ENCODE measurements at places on chromosomes 11 and 22.

DNA sequence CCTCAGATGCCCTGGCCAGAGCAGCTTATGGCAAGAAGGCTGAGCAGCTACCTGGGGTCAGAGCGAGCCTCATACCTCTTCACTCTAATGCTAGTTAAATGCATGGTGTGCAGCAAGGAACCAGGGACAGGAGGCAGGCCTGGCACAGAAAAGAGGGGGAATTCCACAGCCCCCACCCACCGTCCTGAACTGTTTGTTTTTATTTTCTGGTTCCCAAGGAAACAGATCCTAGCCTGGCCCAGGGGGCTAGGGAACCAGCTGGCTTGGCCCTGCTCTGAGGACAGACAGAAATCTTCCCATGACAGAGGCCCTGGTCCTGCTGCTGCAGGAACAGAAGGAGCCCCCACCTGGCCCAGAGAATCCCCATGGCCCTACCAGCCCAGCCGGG, 40.4 kb downstream of the SLCO2B1 start:
- no peak for DNase-seq

DNA sequence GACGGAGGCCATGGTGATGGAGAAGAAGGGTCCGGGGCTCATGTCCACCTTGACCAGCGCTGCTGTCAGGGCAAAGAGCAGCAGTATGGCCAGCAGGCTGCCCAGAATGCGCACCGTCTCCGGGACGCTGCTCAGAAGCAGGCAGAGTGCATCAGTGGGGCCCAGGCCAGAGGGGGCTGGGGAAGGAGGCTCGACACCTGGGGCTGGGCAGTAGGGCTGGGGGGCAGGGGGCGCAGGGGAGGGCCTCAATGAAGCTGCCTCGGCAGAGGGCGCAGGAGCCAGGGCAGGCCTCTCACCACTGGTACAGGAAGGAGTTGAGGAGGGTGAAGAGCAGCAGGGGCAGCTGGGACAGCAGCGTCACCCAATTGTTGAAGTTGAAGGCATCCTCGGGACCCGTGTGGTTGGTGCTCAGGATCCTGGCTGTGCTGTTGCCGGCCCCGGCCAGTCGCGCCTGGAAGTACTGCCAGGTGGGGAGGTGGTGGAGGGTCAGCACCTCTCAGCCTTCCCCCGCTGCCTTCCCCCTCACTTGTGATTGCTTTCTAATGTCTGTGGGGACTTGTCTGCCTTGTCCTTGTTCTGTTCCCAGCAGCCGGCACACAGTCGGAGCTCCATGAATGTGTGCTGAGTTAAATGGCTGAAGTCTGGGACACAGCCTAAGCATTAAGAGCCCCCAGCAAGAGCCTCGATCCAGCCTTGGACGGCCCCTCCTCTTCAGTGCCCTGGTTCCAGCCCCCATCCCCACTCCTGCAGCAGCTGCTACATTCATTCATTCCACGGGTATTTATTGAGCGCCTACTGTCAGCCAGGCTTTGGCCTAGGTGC, 2.3 kb downstream of the SLC29A2 start:
- no peak for DNase-seq

GRCh38 chr11:95920460-95921105, 3.3 kb downstream of the MTMR2 start:
- no peak for DNase-seq

DNA sequence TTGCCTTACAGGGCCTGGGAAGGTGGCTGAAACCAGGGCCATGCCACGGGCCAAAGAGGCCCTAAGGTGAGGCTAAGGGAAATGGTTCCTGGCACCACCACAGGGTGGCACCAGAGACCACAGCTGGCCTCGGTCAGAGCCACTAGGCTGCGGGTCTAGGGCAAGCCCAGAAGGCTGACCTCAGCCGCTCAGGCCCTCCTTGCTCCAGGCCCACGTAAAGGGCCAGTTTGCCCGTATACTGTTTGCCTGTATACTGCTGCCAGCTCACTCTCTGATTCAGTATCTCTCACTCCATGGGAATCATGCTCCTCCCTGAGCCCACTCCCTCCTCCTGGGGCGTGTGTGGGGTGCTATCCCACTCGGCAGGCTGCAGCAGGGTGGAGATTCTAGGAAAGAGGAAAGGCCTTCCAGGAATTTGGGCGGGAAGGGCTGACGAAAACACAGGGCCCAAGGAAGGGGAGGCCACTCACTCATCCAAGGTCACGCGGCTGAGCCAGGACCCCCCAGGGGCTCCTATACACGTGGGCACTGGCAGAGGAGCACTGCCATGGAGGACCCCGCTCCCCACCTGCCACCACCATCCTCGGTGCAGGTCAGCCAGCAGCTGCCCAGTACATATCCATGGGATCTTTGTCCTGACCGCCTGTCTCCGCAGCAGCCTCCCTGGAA, 62.4 kb downstream of the NECTIN1 start:
- DNase-seq = peak; percentile 11

GRCh38 chr11:44088377-44088776, 7.1 kb upstream of the EXT2 start:
- no peak for DNase-seq

DNA sequence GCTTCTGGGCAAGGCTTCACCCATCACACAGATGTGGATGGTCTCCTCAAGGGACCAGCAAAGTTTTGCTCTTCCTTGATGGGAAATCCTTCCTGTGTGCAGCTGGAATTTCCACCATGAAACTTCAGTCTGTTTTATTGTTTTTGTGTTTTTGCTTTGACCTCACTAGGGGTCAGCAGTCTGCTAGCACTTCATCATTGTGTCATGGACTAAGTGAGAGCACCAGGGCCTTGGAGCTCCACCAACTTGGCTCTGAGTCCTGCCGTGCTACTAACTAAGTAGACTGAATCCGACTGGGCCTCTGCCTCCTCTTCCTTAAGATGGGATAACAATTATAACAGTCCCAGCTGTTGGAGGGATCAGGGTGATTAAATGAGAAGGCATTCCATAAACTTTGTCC, 305.8 kb upstream of the NCAM1 start:
- no peak for DNase-seq

- no peak for DNase-seq
These were observed at the start of gene OR9I1 for GRCh38 chr11:58125469-58125868. TSS of gene OR9I1 (minus strand) at chr11:58125530. CDS start at chr11:58119444, 6,086 bp downstream.

Data from stimulated activated CD4-positive, alpha-beta T cell treated with anti-CD3 and anti-CD28 coated beads, Interleukin-1b, Interleukin-23, amount 100 ng/mL, for 1 hour (primary cell).